Sciatic nerve (tissue), 2 donors: ENCODE measurements at places on chromosomes 4 and X.
A peak's percentile ranks its signal among the peaks of the same experiment; 100 is the strongest.

- DNase-seq, result no peak
Observed at GRCh38 chr4:99642725-99643489, 14.7 kb downstream of the C4orf54 start.

GRCh38 chr4:69147334-69147733 is 51.1 kb downstream of the UGT2B7 start:
- no peak for DNase-seq

DNA sequence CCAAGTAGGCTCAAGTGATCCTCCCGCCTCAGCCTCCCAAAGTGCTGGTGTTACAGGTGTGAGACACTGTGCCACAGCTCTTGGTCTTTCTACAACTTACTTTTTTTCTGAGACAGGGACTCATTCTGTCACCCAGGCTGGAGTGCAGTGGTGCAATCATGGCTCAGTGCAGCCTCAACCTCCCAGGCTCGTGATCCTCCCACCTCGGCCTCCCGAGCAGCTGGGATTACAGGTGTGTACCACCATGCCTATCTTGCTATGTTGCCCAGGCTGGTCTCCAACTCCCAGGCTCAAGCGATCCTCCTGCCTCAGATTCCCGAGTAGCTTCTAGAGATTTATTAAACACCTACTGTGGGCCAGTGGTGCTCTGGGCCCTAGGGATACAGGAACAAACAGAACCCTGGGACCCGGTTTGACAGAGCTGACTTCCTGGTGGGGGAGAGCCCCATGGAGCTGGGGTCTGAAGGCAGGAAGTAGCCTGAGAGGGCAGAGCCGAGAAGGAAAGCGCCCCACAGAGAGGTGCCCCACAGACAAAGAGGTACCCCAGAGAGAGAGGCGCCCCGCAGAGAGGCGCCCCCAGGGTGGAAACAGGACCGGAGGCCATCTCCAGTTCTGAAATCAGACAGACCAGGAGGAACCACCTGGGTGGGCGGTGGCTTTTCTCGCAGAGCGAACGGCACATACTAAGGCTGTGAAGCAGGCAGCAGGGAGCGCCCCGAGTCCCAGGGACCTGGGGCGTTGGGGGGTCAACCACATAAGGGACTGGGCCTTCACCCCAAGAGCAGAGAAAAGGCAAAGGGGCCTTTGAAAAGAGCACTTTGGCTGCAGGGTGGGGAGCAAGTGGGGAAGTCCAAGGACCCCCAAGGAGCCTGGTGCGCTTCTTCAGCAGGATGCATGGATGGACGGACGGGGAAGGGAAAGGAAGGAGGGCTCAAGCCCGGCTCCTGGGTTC is 5.0 kb downstream of the IRAK1 start:
- DNase-seq, result no peak

GRCh38 chr4:163624727-163625126 is 130.2 kb downstream of the TMA16 start:
- no peak for DNase-seq

DNA sequence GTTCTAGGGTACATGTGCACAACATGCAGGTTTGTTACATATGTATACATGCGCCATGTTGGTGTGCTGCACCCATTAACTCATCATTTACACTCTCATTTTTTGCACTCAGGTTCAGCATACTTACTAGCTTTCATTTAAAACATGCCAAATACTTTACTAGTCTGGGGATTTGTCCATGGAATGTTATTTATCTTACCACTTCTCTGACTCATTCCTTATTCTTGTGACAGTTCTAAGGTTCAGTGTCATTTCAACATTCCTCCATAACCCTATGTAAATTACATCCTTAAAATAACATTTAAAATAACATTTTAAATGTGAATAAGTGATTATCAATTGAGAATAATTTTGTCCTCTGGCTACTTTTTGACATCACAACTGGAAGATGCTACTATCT is 19.5 kb upstream of the SYTL5 start:
- no peak for DNase-seq

- no peak for DNase-seq
Observed at GRCh38 chrX:41602816-41603345, 85.9 kb upstream of the GPR34 start.

DNA sequence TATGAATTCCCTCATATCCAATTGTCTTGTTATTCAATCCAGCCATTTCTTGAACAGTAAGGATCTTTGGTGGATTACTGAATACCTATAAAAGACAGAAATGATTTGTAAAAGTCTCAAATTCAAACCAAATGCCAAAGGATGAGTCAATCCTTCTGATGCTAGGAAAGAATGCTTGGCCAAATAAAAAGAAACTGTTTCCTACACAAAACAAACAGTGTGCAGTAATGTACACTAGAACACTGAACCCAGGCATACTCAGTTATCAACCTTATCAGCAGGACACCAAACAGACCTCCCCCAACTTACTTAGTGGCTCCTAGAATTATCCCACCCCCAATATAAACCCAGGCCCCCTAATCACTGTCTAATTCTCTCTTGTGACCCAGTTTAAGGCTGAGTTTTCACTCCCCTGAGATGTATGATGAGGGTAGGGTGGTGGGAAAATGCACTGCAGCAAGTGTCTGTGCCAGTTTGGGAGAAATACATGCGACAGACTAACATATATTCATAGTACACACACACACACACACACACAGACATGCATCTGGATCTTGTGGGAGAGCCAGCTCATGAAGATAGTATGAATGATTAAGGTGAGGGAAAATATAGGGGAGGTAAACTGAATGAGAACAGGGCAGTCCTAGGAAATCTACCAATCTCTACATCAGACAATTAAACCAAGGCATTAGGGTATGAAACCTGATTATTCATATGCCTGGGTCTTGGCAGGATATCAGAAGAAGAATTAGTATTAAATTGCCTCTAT is 35.0 kb downstream of the CLDN2 start:
- no peak for DNase-seq

- no peak for DNase-seq
Observed at GRCh38 chr4:144300616-144301015, 160.1 kb upstream of the GYPA start.

- no peak for DNase-seq
Observed at GRCh38 chr4:180641495-180641894, 1601.7 kb upstream of the TENM3 start.

DNA sequence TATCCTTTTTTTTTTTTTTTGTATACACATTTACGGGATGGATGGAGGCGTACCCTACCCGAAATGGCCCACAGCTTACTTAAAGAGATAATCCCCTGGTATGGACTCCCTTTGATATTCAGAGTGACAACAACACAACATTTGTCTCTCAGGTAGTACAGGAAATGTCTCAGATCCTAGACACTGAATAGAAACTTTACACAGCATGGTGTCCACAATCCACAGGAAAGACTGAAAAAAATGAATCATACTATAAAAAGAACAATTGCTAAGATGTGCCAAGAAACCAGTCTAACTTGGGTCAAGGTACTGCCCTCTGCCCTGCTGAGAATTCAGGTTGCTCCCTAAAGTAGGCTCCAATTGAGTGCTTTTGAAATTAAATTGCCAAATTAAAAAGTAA is 100.8 kb upstream of the LANCL3 start:
- DNase-seq, result no peak

DNA sequence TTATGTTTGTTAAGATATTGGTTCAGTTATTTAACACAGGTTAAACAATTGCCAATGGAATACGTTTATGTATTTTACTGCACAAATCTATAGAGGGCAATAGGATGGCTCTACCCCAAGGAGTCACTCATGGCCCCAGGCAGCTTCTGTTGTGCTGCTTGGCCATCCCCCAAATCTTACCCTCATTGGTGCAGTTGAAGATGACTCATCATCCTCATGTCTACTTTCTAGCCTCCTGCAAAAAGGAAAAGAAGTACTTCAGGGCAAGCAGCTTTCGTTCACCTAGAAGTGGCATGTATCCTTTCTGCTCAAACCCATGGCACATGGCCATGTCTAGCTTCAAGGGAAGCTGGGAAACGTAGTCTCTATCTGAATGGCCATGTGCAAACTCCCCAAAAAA is 14.2 kb downstream of the PHOX2B start:
- no peak for DNase-seq

DNA sequence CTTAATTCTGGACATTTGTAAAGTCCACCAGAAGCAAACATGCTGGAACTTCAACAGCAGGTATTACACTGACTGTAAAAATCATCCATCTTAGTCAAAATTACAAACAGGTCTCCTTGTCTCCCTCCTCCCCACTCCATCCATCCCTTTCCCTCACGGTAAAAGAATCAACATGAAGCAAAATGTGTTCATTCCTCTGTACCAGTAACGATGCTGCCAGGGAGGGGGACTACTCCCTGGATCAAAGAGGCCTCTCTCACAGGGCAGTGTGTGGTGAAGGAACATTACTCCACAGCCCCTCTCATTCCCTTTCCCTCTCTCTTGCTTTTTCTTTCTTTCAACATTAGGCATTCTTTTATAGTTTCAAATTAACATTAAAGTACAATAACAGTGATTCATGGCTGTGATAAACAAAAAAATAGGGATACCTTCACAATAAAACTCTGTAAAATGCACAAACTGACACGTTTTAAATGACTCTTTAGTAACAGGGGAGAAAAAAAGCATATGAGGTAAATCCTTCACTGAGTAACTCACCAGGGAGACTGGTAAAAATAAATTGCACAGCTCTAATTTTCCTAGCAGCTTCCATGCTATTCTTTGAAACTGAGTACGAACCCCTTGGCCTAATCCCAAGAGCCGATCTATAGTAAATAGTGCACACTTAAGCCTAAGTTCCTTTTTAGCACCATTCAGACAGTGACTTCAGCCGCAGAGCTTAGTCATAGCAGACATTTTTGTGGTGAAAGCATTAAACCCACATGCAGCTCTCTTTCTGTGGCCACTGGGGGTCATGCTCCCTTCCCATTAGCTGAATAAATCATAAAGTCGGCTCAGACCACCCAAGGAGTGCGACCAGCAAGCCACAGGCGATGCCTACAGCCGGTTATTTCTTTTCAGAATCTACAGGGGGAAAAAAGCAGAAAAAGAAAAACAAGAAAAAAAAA is 215.6 kb upstream of the GYPA start:
- peak; percentile 83 for DNase-seq

GRCh38 chrX:41293269-41293668 is 40.7 kb upstream of the DDX3X start:
- no peak for DNase-seq

DNA sequence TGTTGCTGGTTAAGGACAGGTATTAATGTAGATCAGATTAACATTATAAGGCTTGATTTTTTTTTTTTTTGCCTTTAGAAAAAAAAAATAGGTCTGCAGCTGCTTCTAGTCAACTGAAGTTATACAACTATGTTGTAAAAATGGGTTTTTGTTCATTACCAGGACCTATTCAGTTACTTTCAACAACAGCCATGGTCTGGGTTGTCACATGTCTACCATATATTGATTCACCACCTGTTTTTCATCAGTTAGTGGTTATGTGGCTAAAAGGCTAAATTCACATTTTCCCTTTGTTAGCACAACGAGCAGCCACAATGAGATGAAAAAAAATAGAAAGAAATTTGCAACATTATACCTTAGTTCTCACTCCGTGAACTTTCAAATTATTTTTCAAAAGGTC is 45.5 kb downstream of the GLRB start:
- DNase-seq, result no peak

DNA sequence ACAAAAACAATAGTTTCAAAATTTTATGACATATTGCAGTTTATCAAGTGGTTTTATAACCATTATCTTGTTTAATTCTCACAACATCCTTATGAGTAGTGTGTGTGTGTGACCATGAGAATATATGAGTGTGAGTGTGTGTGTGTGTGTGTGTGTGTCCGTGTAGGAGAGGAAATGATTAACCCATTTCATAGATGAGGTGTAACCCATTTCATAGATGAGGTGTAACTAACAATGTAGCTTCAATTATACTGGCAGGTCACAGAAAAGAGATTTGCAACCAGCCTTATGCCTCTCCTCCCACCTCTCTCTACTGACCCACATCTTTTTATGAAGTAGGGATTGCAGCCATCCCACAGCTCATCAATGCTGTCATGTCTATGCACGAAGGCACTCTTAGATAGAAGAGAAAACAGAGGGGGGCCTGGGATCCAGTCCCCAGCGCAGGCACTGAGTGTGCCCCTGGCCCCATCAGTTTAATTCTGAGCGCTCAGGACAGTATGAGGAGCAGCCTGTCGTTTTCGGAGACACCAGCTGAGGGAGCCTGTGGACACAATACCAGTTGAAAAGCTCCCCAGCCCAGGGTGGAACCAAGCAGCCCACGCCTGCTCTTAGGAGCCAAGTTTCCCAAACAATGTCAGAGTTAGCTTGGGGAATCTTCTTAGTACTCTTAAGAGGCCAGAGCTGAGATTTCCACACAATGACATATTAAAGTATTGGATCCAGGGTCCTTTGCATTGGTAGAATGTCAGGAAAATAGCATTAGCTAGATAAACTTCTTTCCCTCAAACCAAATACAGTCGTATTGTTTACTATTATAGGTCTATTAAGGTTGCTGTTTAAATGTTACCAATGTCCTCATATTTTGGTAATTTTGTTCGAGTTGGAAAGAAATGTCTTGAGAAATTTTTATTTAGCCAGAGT is 88.6 kb downstream of the PALLD start:
- peak; percentile 87 for DNase-seq

DNA sequence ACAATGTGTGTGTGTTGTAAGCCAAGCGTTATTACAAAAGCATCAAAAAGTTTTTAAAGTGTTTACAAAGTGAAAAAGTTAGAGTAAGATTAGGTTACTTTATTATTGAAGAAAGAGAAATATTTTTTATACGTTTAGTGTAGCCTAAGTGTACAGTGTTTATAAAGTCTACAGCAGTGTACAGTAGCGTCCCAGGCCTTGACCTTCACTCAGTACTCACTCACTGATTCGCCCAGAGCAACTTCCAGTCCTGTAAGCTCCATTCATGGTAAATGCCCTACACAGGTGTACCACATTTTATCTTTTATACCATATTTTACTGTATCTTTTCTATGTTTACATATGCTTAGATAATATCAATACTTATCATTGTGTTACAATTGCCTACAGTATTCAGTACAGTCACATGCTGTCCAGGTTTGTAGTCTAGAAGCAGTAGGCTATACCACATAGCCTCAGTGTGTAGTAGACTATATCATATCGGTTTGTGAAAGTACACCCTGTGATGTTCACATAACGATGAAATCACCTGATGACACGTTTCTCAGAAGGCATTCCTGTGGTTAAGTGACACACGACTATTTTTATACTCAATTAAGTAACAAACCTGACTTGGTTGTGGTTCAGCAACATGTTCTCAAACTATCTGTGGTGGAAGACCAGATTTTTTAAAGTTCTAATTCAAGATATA is 152.0 kb upstream of the EDNRA start:
- DNase-seq, result no peak

GRCh38 chr4:184346682-184347081 is 127.7 kb downstream of the IRF2 start:
- no peak for DNase-seq
